ENCODE measurements at places on chromosomes 7 and 10.

- DNase-seq: no peak
Measured at GRCh38 chr7:104758504-104758903, 255.5 kb upstream of the KMT2E start.

GRCh38 chr7:98175260-98175940, 35.8 kb upstream of the BHLHA15 start:
- no peak for DNase-seq

- peak; percentile 41 for DNase-seq
Measured at GRCh38 chr7:108246227-108246837, 116.2 kb upstream of the LAMB4 start.

DNA sequence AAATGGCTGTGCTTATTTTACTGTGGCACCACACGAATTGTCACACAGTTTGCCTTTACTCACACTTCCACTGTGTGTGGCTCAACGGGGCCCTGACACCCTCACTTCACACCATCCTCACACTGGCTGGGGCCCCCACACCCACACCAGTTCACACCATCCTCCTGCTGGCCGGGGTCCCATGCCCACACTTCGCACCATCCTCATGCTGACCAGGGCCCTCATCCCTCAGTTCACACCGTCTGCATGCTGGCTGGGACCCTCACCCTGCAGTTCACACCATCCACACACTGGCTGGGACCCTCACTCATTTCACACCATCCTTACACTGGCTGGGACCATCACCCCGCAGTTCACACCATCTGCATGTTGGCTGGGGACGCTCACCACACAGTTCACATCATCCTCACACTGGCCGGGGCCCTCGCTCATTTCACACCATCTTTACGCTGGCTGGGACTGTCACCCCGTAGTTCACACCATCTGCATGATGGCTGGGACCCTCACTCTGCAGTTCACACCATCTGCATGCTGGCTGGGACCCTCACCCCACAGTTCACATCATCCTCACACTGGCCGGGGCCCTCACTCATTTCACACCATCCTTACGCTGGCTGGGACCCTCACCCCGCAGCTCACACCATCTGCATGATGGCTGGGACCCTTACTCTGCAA, 36.0 kb downstream of the BRI3 start:
- DNase-seq: no peak

GRCh38 chr7:121083138-121083789, 94.8 kb downstream of the CPED1 start:
- no peak for DNase-seq

GRCh38 chr10:114486938-114487814, 82.9 kb upstream of the AFAP1L2 start:
- no peak for DNase-seq

DNA sequence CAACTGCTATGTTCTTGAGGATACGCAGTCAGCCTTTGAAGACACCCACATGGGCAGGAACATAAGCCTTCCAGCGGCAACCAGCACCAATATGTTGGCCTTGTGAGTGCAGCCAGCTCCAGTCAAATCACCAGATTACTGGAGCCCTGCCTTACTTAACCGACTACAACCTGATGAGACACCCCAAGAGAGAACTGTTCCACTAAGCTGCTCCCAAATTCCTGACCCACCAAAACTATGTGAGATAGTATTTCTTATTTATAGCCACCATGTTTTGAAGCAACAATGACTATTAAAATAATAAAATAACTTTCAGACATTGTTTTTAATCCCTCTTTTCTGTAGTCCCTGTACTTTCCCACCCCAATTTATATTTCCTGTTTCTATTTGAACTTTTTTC, 179.6 kb downstream of the ADK start:
- DNase-seq: no peak

DNA sequence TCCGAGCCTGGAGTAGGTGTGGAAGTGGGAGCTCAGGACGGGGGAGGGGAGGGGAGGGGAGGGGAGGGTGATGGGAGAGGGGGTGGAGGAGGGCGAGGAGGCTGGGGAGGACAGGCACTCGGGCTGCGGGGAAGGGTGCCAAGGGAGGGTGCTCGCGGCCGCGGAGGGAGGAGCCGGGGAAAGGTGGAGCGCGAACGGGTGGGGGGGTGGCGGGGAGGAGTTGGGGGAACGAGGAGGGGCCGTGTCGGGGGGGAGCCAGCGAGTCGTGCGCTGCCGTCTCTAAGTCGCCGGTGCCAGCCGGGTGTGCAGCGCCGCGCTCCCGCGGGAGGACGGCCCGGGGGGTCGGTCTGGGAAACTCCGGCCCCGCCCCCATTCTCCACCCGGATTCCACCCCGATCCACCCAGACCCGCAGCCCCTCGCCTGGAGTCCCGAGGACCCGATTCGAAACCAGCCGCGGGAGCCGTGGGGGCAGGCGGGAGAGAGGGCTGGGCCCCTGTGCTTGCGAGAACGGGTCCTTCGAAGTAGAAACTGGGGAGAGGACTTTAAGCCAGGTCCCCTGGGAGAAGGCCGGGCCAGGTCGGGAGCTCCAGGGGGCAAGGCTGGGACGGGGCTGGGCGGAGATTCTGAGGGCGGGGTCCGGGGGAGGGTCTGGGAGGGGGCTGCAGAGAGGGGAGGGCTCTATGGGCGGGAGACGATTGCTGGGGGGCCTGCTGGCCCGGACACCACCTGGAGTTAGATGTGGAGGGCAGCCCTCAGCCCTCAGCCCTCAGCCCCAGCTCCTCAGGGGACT, at the start of gene ZNF467:
Gene ZNF467 (minus strand): TSS at position 143 of the 791 bp plus-strand sequence. CDS start 2,556 bp downstream, outside the sequence.
- no peak for DNase-seq

GRCh38 chr7:4269746-4270145, 412.3 kb upstream of the FOXK1 start:
- DNase-seq: no peak

- DNase-seq: no peak
Measured at GRCh38 chr7:30201921-30202320, 67.1 kb downstream of the MTURN start.

- peak; percentile 86 for DNase-seq
Measured at GRCh38 chr10:31602541-31603234, 283.7 kb downstream of the ZEB1 start.

- DNase-seq: no peak
Measured at GRCh38 chr10:58512491-58513187, at the start of gene BICC1. Gene BICC1 (plus strand): TSS chr10:58512872. CDS start chr10:58513144, 272 bp downstream.

DNA sequence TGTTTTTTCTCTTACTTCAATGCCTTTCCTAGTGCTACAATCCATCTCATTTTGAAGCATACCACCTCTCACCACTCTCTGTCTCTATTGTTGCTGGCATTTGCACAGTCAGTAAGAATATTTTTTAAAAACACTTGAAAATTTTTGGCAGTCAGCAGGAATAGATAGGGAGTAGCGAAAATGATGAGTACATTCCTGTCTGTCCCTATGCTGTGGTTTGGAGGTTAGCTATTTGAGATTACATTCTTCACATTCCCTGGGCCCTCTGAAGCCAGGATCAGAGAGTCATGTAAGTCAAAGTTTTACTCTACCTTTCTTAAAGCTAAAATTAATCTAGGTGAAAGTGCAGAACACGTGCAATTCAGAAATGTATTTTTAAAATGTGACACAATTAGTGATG, 53.0 kb upstream of the MAGI2 start:
- DNase-seq: no peak

GRCh38 chr7:83655951-83656556, 7.1 kb upstream of the SEMA3E start:
- DNase-seq: peak; percentile 40

- DNase-seq: no peak
Measured at GRCh38 chr7:97439637-97440214, 292.2 kb upstream of the TAC1 start.

DNA sequence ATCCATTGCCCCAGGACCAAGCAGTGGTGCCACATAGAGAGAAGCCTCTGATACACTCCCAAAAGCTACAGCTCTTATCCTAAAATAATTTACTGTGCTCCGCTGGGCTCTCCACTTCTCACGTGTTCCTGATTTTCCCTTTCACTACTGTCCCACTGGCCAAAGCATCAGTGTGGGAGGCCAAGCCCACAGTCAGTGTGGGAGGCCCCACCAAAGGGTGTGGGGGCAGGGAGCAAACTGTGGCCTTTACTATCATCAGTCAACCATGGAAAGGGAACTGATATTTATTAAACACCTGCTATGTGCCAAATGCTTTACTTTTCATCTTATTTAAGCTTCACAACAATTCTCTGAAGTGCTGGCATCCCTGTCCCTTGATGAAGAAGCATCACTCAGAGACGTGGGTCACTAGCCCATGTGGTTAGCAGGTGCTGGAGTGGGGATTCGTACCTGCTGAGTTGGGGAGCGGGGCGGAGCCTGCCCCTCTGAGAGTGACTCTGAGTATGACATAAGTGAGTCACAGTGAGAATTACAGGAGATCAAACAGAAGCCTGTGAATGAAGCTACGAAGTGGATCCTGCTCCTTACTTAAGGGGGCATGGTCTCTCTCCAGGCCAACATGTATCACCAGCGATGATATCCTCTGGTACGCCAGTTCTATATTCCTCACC, 50.4 kb downstream of the PYROXD2 start:
- DNase-seq: no peak

- DNase-seq: no peak
Measured at GRCh38 chr10:130138479-130138866, 2.3 kb downstream of the GLRX3 start.

GRCh38 chr10:1244493-1244892, 188.3 kb downstream of the WDR37 start:
- DNase-seq: no peak

DNA sequence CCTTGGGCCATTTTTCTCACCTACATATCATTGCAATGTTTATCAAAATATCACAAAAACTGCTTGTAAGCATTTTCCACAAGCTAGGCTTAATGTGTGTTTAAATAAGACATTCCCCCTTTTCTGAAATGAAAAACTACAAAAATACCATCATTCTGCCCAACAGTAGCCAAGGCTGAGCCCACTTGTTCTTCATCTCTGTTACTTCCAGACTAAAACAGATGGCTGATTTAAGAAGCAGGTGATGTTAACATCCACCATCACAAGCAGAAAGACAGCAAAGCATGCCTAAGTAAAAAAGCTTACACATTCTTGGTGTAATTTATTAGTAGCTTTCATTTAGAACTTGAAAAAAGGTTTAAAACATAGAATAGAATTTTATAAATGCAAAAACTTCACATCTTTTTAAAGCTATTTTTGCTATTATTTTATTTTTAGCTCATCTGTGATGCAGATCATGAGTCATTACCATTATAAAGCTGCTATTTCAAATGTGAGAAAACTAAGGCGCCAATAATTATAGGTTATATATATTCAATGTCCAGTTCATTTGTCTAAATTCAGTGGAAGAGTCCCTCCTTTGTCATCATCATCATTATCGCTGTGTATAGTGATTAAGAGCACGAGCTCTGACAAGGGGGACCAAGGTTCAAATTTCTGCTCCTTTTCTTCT, 109.4 kb downstream of the RELN start:
- no peak for DNase-seq

- no peak for DNase-seq
Measured at GRCh38 chr10:76583711-76584161, 1053.9 kb downstream of the KCNMA1 start.

GRCh38 chr10:123579675-123580074, 86.5 kb upstream of the GPR26 start:
- DNase-seq: no peak

DNA sequence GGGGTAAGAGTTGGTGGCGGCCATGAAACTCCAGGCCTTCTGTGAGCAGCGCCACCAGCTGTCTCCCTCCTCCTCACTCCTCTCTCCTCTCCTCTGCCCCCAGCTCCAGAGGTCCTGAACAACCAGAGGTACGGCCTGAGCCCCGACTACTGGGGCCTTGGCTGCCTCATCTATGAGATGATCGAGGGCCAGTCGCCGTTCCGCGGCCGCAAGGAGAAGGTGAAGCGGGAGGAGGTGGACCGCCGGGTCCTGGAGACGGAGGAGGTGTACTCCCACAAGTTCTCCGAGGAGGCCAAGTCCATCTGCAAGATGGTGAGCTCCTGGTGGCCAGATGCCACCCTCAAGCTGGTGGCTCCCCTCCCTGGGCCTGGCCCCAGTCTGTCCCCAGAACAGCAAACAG, 99.1 kb downstream of the RGS10 start:
- DNase-seq: no peak

GRCh38 chr7:30688718-30689221, 6.5 kb upstream of the CRHR2 start:
- no peak for DNase-seq

- DNase-seq: peak; percentile 78
Measured at GRCh38 chr7:1646957-1647891, 22.9 kb upstream of the ELFN1 start.

DNA sequence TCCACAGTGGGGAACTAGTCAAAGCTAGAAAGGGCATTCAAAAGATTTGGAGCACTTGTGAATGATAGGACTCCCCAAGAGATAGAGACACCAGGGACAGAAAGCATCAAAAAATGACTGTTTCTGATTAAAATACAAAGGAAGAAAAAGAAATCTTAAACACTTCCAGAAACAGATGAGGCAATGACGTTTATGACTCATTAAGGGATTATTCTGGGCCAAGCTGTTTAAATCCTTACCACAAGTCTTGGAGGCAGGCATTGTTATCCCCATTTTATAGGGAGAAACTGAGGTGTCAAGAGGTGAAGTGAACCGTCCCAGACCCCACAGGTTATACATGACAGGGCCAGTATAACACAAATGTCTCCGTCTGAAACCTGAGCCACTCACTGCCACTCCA, 68.3 kb upstream of the AMPH start:
- DNase-seq: no peak

DNA sequence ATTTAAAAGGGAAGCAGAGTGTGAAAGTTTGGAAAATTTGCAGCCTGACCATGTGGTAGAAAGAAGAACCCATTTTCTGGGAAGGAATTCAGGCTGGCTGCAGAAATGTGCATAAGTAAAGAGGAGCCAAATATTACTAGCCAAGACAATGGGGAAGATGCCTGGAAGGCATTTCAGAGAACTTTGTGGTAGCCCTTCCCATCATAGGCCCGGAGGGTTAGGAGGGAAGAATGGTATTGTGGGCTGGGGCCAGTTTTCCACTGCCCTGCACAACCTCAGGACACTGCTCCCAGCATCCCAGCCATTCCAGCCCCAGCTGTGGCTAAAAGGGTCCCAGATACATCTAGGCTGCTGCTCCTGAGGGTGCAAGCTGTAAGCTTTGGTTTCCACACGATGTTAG, 278.5 kb upstream of the BMPER start:
- no peak for DNase-seq

DNA sequence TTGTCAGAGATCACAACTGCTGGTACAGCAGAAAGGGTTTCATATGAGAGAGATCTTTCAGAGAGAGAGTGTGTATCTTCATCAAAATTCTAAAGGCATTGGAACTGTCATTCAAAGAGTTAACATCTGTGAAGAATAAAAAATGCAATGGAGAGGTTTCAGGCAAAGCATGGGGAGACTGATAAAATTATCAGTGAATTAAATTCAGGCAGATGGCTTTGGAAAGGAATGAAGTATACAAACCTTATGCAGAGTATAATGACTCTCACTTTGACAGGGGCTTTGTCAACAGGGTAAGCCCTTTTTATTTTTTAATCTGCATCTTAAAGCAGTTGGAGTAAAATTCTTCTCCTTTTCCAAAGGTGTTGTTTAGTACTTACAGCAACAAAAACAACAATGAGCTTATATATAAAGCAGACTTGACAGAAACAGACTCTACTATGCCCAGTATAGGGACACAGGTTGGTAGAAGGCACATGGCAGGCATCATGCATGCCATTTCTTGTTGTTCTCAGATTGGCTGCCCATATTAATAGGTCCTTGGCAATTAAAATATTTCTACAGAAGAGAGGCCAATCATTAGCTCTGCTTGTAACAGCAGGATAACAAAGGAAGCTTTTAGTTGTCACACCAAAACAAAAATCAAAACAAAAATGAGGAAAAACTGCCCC, 54.9 kb upstream of the NXPH1 start:
- DNase-seq: no peak

All from retina (tissue), 1 donor.